ENCODE measurements at places on chromosomes 1 and 21.
A peak's percentile ranks its signal among the peaks of the same experiment; 100 is the strongest.

GRCh38 chr21:38219049-38219628 lies 37.7 kb upstream of the KCNJ15 start:
- peak; percentile 75 for DNase-seq

- no peak for DNase-seq
These were observed 94.9 kb upstream of the ETV3 start for GRCh38 chr1:157233131-157233530.

DNA sequence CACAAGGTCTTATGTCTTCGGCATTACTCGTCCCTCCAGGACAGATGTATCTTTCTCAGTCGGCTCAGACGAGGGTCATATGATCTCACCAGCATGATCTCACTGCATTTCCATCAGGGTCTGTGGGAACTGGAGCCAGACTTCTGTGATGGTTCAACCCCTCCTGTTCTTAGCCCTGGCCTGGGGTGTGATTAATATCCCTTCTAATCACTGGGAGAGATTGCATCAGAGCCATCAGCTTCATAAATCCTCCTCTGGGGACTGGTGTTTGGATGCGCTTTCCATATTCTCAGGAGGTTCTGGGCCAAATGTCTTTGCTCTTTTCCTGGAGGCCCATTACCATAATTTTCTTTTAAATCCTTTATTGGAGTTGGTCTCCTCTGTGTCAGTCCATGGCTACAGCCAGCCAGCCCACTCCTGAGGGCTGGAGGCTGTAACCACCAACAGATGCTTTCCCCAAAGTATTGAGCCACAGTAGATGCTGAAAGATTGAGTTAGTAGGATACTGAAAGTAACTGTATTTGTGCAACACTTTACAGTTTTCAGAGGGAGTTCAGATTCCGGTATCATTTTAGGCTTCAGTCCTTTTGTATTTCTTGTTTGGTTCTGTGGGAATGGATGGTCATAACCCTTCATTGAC lies 20.0 kb downstream of the CACNA1E start:
- DNase-seq, result no peak

- no peak for DNase-seq
These were observed 305.7 kb downstream of the TM2D1 start for GRCh38 chr1:61419196-61419595.

- no peak for DNase-seq
These were observed 64.4 kb upstream of the IFNLR1 start for GRCh38 chr1:24251501-24251900.

DNA sequence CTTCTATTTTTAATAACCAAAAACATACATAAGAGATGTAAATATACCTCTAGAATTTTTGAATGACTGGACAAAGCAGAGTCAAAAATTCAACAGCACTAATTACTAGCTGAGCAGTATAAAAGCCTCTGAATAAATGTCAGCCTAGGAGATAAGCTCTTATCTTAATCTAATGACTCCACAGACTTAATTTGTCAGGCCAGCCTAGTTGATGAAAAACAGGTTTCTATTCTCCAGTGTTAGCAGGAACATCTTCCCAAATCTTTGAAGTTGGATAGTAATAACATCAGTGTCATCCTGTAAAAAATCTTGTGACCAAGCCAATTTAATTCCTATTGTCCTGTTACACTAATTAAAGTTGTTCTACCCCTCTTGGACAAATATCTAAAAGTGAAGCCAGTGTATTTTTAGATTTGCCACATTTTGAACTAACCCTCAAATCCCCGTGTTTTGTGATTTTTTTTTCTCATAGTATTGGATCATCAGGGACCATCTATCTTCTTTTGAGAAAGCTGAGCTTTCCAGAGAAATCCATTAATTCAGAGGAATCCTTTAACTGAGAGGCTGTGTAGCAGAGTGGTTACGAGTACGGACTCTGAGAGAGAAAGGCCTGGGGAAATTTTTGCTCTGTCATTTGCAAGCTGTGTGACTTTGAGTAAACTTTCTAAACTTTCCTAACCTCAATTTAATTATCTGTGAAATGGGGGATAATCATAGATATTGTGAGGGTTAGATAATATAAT lies 41.2 kb downstream of the LMO4 start:
- DNase-seq, result no peak
